ENCODE measurements at places on chromosomes 3 and 15.
A peak's percentile ranks its signal among the peaks of the same experiment; 100 is the strongest.

DNA sequence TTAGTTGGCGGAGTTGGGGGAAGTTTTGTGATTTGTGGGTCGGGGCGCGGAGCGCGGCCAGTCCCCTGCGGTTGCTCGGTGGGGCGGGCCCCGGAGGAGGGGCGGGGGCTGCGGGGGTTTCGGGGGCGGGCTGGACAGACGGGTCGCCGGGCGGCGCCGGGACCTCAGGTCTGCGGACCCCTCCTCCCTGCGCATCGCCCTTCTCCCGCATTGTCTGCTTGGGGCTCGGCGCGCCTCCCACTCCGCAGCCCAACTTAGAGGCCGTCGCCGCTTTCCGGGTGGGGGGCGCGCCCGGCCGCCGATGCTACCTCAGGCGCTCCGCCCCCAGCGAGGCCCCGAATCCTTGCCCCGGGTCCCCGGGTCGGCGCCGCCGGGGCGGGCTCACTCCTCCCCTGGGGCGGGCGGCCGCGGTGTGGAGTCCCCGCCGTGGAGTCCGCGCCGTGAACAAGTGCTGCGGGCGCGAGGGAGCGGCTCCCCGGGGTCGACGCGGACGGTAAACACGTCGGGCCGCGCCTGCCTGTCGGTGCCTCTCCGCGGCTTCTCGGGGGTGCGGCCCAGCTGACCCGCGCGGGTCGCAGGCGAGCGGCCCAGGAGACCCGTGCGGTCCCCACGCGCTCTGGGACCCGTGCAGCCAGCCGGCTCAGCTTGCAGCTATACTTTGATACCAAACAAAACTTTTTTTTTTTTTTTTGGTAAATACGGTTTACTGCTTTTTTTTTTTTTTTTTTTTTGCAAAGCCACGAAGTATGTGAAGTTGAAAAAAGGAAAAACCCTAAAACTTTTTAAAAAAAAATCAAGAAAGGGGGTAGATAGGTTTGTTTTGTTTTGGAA, 624 bp downstream of the AKAP13 start:
- DNase-seq: peak; percentile 7

DNA sequence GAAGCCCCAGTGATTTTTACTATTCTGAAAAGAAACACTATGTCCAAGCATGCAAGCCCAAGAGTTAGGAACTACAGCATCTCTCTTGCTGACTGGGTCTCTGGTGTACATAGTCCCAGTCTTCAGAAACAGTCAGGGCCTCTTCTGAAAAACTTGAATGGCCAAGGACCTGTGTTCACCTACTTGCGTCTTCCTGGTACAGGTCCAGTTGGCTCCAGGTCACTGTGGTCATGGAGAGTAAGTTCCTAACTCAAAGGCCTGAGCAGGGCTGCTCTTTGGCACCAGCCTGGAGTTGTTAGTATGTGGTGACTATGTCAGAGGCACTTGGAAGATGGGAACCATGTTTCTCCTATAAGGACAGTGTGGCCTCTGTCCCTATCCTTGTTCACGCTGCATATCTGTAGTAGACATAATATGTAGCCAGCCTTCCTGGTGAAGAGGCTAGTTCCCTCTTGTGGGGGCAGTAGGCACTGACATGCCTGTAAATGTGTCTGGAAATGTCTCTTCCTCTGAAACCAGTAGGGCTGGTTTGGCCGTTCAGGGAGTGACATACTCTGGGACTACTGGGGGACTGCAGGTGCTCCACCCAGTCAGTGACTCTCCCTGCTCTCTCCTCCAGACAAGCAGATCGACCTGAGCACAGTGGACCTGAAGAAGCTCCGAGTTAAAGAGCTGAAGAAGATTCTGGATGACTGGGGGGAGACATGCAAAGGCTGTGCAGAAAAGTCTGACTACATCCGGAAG, 2.6 kb upstream of the RBM15B start:
- no peak for DNase-seq

DNA sequence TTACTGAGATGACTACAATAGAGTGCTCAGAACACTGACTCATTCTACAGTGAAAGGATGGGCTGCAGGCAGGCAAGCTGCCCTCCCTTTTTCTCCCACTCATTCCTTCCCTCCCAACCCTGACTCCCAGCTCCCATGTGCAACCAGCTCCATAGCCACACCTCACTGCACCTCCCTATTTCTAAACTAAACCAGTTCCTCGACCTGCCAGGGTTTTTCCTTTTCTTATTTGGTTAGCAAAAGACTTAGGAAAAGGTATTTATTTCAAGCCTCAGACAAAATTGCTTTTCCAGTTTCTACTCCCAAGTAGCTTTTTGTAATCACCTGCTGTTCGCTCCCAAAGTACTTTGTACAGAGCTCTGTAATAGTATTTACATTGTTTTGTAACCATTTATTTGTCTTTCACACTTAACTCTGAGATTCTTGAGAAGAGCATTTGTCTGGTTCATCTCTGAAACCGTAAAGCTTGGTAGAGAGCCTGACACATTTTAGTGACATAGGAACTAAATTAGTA, 2.2 kb downstream of the AADAC start:
- DNase-seq: no peak

GRCh38 chr15:51658664-51659063, 22.6 kb upstream of the SCG3 start:
- DNase-seq: no peak

GRCh38 chr3:68893600-68894239, 38.6 kb downstream of the TAFA4 start:
- no peak for DNase-seq

DNA sequence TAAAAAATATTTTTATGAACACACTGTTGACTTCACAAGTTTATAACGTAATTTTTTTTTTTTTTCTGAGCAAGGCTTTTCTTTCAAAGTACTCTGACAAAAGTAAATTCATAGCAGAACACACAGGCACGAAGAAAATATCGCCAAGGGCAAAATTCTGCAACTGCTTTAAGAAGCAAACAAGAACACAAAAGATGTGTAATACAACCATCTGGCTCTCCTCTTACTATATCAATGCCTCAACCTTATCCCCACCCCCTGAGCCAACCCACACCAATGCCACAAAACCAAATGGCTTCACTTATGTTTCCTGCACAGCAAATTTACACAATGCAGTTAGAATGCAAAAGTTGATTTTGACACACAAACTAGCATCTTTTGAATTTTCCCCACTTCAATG, 274.2 kb downstream of the FOXP1 start:
- DNase-seq: no peak

DNA sequence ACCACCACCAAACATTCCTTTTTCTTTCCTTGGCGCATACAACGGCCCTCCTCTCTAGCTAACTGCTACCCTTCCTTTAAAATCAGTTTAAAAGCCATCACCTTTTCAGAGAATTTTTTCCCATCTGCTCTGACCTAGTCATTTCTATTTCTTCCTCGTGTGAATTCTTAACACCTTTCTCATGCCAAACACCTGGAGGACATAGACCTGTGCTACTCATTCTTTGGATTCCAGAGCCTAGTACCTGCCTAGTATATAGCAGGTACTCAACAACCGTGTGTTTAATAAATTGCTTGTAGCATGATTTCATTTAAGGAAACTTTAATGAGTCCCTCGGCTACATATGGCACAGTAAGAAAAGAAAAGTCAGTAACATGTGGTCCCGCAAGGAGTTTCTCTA, 2.0 kb upstream of the TPM1 start:
- no peak for DNase-seq

DNA sequence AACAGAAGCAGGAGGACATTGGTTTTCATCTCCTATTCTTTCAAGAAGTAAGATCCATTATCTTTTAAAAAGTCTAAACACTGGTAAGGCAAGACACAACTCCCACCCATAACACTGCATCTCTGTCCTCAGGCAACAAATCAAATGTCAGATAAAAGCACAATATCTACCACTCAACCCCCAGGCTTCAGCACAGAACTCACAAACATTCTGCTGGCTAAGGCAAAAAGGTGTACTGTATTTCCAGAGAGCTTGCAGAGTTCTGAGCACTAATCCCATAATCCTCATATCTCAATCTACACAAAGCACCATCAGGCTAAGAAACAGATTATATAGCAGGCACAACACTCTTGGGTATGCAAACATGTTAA, 20.9 kb downstream of the RAF1 start:
- no peak for DNase-seq

DNA sequence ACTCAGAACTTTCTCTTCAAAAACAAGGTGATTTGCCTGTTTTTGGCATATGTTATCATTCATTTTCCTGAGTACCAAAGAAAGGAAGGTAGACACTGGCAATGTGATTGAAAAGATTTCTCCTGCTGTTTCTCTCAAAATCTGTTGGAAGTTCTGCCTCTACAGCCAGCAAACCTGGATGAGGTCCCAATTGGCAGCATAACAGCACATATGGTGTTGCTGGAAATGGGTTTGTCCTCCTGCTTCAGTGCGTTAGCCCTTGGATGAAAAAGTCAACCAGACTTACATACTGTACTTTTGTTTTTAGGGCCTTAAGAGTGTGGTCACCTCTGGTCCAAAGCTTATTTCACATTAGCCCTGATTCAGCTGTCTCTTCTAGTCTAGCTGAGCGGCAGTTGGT, 237.6 kb upstream of the MME start:
- no peak for DNase-seq

- no peak for DNase-seq
Observed at GRCh38 chr15:75195122-75195765, 6.4 kb upstream of the C15orf39 start.

- DNase-seq: no peak
Observed at GRCh38 chr3:11131371-11131770, 22.9 kb upstream of the HRH1 start.

GRCh38 chr3:35394905-35395304, 244.4 kb upstream of the ARPP21 start:
- no peak for DNase-seq

DNA sequence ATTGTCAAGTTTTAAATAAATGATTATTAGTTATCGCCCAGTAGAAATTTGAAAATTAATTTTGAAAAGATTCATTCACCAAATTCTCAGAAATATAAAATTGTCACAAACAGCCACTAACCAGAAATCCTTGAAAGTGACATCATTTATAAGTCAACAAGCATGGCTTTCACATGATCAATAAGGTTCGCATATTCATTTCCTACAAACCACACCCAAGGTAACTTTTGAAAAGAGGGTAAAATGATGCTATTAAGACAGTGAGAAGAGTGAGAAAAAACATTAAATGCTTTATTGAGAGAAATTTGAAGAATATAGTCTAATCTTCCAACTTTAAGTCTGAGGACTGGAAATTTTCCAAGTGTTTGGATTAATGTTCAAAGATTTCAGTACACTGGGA, 263.6 kb upstream of the ALCAM start:
- DNase-seq: no peak

DNA sequence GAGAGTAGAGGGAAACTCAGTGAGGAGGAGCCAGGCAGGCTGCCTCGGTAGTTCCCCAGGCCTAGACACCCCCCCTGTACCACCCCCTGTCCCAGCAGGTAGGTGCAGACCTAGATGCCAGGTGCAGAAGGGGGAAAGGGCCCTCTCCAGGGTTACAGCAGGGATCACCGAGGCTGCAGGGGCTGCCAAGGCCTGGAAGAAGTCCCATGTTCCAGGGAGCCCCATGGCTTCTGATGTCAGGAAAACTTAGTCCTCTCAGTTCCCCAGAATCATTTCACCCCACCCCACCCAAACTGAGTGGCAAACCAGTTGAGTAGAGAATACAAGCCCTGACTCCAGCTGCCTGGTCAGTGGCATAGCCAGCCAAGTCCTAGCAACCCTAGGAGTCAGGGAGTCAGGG, 7.4 kb upstream of the SEMA3B start:
- no peak for DNase-seq

All from stimulated activated CD4-positive, alpha-beta T cell treated with anti-CD3 and anti-CD28 coated beads, Interleukin-1b, Interleukin-23, amount 100 ng/mL, for 24 hours (primary cell).